SK-N-DZ (cell line): ENCODE measurements at places on chromosomes 2 and 18.

GRCh38 chr18:31190919-31191318 is 28.3 kb upstream of the DSC1 start:
- no peak for DNase-seq

DNA sequence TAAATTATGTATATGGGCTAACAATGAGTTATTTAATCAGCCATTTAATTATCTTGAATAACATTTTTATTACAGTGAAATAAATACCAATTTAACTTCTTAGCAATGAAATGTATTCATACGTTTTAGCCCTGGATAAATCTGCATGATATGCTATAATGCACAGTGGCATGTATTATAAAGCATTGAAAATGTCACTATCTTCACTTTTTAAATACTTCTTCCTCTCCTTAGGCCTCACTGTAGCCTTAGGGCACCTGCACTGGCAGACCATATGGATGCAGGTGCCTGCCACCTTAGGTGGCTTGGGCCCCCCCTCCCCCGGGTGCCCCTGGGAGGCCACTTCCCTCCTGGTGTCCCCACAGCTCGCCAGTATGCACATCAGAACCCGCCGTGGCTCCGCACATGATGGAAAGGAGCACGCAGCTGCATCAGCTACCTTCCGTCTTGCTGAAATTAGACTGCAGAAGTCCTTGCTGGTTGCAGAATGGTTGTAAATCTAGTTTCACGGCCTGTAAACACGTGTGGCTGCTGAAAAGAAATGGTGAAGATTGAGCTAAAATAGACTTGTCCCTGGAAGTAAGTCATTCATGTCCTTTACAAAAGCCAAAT is 56.7 kb downstream of the ADI1 start:
- DNase-seq: no peak

- no peak for DNase-seq
Measured at GRCh38 chr2:221541131-221541735, 30.9 kb downstream of the EPHA4 start.

DNA sequence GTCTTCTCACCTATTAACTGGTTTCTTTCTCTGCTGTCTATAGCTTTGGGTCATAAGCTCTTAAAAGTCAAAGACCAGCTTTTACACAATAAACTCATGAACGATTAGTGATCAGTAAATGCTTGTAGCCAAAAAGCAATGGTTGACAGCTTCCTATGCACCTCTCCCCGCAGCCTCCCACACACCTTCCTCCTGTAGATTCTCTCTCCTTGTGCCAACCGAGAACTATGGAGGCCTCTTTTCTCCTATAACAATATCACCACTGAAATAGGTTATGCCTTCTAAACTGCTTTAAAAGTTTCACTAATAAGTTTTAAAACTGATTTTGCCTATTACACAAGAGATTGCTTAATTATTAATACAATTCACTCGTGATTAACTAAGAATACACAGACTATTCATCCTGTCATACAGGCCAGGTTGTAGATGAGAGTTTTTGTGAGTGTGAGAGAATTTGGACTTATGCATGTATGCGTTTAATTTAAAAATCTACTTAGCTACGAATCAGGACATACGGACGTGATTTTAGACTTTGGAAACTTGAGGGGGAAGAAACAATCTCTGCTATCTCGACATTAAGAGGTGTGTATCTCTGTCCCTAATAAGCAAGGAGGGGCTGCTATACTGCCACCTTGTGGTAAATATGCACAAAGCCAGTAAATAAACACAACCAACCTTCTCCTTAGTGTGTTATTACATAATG is 229.1 kb upstream of the RBBP8 start:
- DNase-seq: peak; percentile 54

- DNase-seq: peak; percentile 52
Measured at GRCh38 chr18:42182728-42183700, 228.0 kb downstream of the PIK3C3 start.

DNA sequence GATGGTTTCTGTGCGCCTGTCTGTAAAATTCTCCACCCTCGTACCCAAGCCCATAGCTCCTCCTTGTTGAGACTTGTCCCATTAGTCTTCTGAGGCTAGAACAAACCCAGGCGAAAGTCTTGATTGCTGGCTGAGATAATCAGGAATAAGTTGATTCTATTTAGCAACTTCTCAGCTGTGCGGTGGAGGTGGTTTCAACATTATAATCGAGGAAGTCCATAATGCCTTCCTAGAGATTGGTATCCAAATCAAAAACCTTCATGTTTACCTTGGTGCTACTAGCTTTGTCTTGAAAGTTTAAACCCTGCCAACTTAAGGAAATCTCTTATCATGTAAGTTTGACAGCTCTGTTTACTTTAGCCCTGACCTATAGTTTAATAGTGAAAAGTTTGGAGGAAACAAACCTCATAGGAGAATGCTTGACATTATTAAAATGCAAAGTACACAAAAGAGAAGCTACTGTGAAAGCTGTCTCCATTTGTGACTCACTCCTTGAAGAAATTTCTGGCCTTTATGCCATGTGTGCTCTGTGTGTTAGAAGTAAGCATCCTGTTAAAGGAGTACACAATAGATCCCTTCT is 36.6 kb upstream of the DSC1 start:
- no peak for DNase-seq

GRCh38 chr2:152005607-152006006 is 93.2 kb downstream of the CACNB4 start:
- DNase-seq: no peak
